ENCODE measurements at places on chromosomes 7 and 10.

DNA sequence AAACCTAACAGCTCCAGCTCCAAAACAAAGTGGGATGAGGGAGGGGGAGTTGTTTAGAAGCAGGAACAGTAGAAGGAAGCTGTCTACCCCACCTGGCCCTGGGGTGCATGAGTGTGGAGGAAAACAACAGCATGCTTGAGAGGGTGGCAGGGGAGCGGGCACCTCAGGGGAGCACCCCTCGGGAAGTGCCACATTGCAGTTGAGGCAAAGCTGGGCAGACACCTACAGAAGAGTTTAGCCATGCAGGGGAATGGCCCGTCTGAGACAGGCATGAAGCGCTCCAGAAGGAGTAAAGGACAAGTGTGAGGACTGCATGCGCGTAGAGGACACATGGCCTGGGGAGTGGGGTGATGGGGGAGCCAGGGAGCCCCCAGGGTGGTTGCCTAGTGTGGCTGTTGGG is 18.1 kb downstream of the CHAT start:
- DNase-seq = no peak

GRCh38 chr7:116239434-116239833 is 29.1 kb downstream of the TES start:
- no peak for DNase-seq

DNA sequence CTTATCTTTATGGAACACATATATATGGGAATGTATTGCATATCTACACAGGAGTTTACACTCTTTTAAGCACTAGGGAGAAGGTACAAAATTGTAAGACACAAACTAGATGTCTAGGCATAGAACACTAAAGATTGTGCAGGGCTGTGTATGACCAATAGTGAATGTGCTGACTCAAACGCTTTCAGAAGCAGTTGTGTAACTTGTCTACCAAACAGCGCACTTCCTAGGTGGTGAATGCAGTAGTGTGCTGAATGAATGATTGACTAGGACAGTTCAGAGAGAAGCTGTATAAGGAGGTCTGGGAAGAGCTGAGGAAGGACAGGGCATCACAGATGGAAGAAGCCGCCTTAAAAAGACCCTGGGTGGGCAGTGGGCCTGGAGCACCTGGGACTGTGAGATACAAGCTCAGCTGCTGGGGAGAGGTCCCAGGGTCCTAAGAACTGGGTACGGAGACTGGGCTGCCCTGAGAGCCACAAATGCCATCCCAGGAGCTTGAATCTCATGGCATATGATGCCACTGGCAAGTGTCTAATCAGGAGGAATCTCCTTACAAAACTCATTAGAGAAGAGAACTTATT is 14.2 kb downstream of the CLRN3 start:
- DNase-seq = no peak

- no peak for DNase-seq
These were observed 78.1 kb downstream of the INHBA start for GRCh38 chr7:41624818-41625217.

DNA sequence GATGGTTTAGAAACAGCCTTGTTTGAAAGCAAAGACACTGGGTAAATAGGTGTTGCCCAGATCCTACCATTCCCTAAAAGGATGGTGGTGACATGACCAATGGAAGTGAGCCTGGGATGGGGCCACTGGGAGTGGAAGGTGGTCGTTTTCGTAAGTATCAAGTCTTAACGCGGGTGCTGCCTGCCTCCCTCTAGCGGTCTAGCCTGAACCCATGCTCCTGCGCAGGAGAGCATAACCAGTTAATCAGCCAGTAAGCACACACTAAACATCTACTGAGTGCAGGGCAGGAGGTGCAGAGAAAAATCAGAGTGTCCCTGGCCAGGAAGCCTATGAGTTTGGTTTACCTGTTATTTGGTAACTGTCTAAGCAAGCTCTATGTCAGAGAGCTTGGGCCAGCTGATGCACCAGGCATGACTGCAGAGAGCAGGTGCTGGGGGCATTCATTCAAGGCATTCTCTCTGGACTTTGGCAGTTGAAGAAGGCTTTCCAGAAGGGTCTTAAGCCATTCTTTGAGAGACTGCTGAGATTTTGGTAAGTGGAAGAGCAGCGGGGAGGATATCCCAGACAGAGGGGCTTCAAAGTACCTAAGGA is 930 bp downstream of the GARIN1A start:
- DNase-seq = no peak

GRCh38 chr10:30688456-30688855 is 58.9 kb upstream of the LYZL2 start:
- DNase-seq = no peak

- no peak for DNase-seq
These were observed 3.7 kb downstream of the CCNJ start for GRCh38 chr10:96047004-96047649.

DNA sequence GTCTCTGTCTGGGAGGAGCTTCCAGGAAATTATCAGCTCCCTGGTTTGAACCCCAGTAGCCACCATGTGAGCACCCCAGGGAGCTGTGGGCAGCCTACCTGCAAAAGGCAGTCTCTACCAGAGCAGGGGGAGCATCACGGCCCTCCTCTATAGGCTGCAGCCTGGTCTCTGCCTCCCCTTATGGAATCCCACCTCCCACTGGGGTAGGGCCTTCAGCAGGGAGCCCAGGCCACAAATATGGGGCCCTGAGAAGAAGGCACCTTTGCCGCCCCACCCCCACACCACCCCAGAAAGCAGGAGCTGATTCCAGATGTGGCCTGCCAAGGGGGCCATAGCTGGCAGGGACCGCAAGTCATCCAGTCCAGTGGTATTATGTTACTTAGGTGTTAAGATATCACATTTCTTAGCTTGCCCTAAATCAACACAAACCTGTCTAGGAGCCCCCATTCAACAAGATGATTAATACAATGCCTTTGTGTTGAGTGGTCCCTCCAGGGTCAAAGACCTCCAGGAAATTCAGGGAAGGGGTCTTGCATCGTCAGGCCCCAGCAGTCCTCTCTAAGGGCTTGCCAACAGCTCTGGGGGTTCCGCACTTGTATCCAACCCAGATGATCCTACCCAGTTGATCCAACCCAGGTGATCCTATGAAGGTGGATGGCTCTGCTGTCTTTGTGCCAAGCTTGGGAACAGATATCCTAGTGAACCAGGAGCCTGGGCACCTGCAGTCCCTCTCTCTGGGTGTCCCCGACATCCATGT is 114.9 kb downstream of the OAT start:
- DNase-seq = no peak

- no peak for DNase-seq
These were observed 27.9 kb downstream of the WIPI2 start for GRCh38 chr7:5217851-5218331.

- DNase-seq = no peak
These were observed 75.0 kb upstream of the TES start for GRCh38 chr7:116135306-116135705.

GRCh38 chr10:72679838-72680241 is 12.1 kb upstream of the MCU start:
- no peak for DNase-seq

DNA sequence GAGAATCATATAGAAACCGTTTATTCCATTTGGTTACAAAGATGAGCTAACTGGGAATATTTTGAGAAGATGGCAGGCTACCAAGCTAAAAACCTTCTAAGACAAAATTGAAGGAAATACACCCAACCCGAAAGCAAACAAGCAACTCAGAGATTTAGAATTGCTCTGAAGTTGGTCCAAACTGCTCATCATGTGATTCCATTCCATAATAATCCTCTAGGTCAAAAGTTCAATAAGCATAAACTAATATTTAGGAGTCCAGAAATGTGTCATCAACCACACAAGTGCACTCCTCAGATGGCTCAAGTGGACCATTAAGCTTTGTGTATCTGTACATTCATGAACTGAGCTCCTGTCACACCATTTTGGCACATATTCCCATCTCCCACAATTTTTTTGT is 28.7 kb downstream of the DGKI start:
- no peak for DNase-seq

GRCh38 chr10:120511165-120511564 is 54.1 kb downstream of the PLPP4 start:
- no peak for DNase-seq

DNA sequence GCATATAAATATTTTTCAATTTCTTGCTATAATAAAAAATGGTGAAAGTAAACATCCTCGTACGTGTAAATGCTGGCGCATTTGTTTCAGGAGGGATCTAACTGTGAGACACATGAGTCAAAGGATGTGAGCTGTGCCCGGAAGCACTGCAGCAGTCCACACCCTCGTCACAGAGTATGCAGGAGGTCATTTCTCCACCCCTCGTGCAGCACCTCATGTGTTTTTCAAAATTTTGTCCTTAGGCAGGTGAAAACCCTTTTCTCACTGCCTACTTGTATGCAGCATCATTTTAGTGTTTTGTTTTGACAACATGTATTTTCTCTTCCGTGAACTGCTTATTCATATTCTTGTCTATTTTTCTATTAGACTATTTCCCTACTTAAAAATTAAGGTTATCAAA is 162.7 kb downstream of the AVL9 start:
- DNase-seq = no peak

- DNase-seq = no peak
These were observed 67.9 kb downstream of the PTPRN2 start for GRCh38 chr7:158519633-158520174.

- DNase-seq = no peak
These were observed 27.1 kb upstream of the KCNMA1 start for GRCh38 chr10:77664696-77665095.

- no peak for DNase-seq
These were observed 141.6 kb downstream of the PKD1L1 start for GRCh38 chr7:47806701-47807103.

- DNase-seq = no peak
These were observed 104.6 kb upstream of the CTBP2 start for GRCh38 chr10:125264757-125265578.

DNA sequence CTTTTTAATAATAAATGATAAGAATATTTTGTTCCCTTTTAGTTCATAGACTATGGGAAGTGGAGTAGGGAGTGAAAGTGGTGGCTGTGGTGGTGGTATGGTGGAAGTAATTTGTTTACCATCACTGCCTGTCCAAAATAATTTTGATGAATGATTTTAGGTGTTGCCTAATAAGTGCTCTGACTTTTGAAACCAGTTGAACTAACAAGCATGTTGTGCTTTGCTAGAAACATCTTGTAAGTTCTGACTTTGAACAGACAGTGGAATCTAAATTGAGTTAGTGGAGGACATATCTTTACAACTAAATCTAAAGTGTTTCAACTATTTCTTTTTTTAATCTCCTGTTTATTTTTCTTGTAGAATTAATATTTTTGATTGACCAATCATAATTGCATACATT is 49.7 kb downstream of the ZEB1 start:
- DNase-seq = no peak

GRCh38 chr7:47950714-47951113 is 2.4 kb upstream of the PKD1L1 start:
- no peak for DNase-seq

DNA sequence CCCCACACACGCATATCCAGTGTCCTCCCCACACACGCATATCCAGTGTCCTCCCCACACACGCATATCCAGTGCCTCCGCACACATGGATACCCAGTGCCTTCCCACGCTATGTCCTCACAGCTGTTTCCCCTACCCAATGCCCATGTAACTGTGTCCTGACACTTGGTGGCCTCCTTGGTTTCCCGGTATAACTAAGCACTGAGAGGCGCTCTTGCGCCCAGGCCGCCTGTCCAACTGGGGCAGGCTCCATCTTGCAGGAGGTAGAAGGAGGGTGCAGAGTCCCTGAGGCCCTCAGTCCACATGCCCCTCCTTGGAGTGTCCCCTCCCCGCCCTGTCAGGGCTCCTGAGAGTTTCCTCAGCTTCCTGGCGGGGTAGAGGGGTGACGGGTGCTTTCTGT is 535.6 kb downstream of the DNAJB6 start:
- no peak for DNase-seq

GRCh38 chr10:51699145-51699474 is 285 bp downstream of the CSTF2T start:
- DNase-seq = no peak

- no peak for DNase-seq
These were observed 213.4 kb downstream of the GPR37 start for GRCh38 chr7:124552217-124552616.

GRCh38 chr10:28253169-28253785 is 49.6 kb downstream of the MPP7 start:
- DNase-seq = no peak

DNA sequence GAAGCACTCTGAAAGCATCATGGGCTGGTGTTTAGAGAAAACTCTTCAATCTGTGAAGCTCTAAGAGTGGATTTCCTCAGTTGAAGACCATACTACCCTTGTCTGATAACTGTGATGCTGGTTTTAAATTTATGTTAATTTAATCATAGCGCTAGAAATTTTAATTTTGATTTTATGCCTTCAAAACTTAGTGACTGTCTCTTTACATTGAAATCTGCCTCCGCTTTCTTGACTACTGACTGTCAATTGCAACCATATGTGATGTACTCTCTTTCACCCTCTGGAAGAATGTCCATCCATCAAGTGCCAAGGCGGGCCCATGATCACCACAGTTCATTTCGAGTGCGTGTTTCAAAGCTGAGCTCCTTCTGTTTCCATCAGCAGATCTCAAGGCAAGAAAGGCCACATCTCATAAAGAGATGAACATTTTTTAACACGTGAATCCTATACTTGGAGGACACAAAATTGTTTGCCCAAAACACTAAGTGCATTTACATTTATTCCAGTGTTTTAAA is 147.1 kb downstream of the ITGA8 start:
- no peak for DNase-seq

DNA sequence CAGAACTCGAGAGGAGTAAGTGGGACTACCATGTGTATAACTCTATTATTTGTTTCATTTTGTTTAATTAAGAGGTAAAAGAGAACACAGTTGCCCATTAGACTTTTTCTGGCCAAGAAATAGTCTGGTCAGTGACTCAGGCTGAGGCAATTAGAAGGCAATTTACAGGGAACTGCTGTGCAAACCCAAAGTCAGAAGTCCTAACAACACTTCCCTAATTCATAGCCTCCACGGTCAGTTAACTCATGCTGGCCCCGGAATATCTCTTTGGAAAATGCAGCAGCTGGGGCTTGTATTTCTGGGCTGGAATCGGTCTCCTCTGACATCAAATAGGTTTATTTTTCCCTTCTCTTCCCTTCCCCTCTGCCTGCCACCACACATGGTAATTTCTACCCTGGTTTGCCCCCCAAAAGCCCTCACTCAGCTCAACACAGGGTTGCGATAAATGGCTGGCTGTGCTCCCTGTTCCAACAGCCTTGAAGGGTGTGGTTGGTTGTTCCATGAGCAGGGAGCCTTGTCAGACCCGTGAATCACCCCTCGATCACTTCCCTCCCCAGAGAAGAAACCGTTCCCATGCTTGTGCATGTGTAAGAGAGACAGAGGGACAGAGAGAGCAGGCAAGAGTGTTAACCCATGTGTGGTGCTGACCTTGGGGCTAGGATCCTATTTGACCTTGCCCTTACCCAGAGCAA is 5.3 kb downstream of the SH3PXD2A start:
- no peak for DNase-seq

DNA sequence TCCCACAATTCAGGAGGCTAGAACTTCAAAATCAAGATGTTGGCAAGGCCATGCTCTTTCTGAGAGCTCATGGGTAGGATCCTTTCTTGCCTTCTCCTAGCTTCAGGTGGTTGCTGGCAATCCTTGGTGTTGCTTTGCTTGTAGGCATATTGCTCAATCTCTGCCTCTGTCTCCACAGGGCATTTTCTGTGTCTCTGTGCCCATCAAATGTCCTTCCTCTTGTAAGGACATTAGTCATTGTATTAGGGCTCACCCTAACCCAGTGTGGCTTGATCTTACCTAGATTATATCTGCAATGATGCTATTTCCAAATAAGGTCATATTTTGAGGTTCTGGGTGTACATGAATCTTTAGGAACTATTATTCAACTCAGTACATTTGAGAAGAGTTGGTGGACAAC is 20.1 kb downstream of the BET1 start:
- no peak for DNase-seq

- DNase-seq = no peak
These were observed 107.3 kb upstream of the PDCD4 start for GRCh38 chr10:110764378-110764777.

- DNase-seq = no peak
These were observed 108.1 kb downstream of the FZD1 start for GRCh38 chr7:91372323-91372722.

Data from CMK (cell line).